ENCODE measurements at places on chromosomes 5 and 9. TPM values are rescaled to one million over a fixed set of nuclear protein-coding genes. Genes with fewer than 3 reads are reported as not detected.

DNA sequence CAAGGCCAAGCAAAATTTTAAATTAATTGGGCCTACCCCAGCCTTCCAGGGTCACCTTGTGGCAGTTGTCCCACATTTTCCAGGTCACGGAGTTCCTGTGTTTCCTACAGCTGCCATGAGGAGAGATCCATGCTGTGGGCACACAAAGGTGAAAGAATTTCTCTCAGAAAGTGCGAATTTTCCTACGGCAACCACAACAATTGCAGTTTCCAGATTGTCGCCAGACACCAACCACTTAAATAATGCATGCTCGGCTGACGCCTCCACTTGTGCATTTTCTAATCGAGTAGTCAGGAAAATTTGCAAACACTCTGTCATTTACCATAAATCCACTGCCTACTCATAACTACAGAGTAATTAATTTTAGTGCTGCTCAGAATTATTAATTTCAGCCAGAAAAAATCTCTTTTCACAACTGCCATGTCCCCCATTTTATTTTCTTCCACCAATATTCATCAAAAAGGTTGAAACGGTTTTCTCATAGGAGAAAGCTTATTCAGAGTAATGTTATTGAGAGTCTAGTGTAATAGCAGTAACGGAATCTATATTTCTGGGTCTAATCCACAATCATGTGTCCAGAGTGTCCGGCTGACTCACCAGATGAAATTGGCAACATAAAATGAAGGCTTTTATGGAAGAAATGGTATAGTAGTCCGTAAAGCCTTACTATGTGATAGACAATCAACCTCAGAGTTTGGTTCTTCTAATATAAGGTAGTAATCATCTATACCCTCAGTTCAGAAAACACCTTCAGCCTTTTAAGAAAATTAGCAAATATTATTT, 389.8 kb downstream of the NR2F1-AS1 start:
- no peak for DNase-seq

PCDHA9 gene
- total RNA-seq = under 0.01 TPM

IFNA13 gene
- not detected for total RNA-seq

CYLC2 gene
- total RNA-seq = not detected

UIMC1 gene
- 15.3 TPM for total RNA-seq

TGFBI gene
- 2.2 TPM for total RNA-seq
